CD4-positive, alpha-beta T cell treated with Interferon alpha-2 for 1 hour (primary cell): ENCODE measurements at places on chromosomes 4 and X.

DNA sequence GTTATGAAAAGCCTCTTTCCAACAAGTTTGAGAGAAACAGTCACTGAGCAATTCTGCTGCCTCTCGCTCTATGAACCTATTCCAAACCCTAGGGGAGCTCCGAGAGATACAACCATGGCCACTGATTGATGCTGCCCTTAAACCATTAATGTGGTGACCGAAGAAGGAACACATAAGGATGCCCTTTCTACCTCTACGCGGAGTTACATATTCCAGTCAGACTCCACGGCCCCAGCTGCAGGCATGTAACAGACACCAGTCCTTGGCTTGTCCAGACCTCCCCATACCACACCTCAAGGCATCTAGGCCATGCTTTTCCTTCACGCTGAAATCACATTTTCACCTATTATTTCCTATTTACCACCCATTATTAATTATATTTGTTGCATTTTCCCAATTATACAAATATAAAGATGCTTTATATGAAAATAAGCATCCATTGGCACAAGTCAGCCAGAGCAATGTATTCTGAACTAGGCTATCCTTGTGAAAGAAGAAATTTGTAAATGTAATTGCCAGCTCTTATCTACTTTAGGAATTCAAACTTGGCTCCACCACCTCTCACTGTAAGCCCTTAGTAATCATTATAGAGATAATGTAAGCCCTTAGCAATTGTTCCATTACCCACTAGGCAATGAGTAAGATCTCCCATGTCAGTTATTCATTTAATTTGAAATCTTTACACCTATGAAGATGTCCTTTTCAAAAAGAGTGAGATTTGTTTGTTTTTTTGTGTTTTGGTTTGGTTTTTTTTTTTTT lies 338.4 kb downstream of the NR3C2 start:
- no peak for DNase-seq

GRCh38 chr4:174423257-174423944 lies 98.9 kb downstream of the HPGD start:
- DNase-seq, result peak; percentile 8

- no peak for DNase-seq
Observed at GRCh38 chrX:53715346-53715924, 28.9 kb upstream of the HUWE1 start.

- no peak for DNase-seq
Observed at GRCh38 chrX:47808904-47809788, 27.6 kb upstream of the ZNF81 start.

DNA sequence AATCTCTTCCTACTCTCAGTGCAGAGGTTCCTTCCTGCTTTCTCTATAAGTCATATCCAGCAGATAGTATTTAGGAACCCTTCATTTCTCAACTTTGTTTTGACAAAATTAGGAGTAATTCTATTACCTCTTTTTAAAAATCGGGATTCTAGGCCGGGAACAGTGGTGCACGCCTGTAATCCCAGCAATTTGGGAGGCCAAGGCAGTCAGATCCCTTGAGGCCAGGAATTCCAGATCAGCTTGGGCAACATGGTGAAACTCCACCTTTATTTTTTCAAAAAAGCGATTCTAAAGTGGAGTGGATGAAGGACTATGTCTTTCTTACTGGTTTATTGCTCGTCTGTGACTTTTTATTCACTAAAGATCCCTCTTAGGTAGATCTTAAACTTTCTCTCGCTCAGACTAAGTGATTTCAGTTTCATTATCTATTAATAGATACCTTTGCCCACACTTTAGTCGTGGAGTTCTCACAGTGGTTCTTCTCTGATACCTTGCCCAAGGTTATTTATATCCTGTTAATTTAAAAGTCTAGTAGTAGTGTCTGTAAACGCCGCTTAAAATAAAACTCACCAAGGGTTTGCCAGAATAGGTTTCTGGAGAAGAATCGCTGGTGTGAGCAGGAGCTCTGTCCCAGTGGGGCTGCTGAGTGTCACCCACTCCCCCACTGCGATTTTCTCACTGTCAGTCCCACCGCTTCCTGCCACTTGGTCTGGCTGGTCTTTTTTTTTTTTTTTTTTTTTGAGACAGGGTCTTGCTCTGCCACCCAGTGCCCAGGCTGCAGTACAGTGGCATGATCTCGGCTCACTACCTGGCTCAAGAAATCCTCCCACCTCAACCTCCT lies 27.0 kb upstream of the TMEM131L start:
- peak; percentile 69 for DNase-seq

- no peak for DNase-seq
Observed at GRCh38 chr4:118173126-118173525, 138.8 kb downstream of the NDST3 start.

GRCh38 chr4:1176398-1177273 lies 4.3 kb upstream of the SPON2 start:
- no peak for DNase-seq

GRCh38 chrX:42530027-42530426 lies 247.9 kb downstream of the PPP1R2C start:
- DNase-seq, result no peak

DNA sequence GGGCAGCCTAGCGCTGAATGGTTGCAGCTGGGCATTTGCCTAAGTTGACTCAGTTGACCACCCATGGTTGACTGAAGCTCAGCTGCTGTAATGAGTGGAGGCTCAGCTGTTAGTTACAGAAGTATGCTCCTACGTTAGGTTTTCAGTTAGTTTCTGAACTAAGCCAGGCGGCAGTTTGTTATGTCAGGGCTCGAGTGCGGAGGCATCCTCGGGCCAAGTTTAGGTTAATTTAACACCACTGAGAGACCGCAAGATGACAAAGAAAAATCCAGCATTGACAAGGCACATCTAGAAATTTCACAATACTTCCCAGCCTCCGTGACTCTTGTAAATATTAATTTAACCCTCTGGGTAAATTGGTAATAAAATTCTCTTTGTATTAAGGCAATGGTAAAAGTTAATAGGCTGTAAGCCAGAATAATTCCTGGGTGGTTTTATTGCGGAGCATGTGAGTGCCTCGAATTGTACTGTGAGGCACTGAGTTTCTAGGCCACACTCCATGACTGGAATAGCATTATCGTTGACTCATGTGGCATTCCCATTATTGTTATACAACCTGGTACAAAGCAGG lies 33.1 kb upstream of the CDKN2AIP start:
- no peak for DNase-seq

- DNase-seq, result no peak
Observed at GRCh38 chr4:42656679-42656943, 294 bp downstream of the ATP8A1 start.

DNA sequence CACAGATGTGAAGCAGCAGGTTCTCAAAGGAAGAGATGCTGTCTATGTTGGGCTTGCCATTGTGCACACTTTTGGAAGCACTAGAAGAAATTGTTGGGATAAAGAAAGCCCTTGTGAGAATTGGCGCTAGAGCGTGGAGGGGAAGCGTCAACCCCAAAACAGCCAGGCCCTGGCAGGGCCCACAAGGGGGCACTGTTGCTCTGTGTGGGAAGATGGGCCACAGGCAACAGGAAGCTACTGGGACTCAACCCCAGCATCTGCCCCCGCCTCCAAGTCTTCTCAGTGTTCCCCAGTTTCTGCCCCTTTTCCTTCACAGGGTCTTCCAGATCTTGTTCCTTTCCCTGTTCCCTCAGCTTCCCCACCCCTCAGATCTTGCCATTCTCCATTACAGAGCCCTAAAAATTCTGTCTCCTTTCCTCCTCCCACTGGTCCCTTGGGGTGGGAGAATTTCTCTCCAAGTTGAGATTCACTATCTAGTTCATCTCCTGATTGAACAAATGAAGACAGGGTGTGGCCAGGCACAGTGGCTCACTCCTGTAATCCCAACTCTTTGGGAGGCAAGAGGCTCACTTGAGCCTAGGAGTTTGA lies 85.5 kb downstream of the STARD8 start:
- peak; percentile 55 for DNase-seq

- no peak for DNase-seq
Observed at GRCh38 chr4:76457885-76458284, 22.9 kb downstream of the SHROOM3 start.

- DNase-seq, result no peak
Observed at GRCh38 chr4:74085669-74086068, 13.3 kb downstream of the CXCL2 start.

GRCh38 chr4:97786306-97786920 lies 356.9 kb downstream of the STPG2 start:
- DNase-seq, result no peak

DNA sequence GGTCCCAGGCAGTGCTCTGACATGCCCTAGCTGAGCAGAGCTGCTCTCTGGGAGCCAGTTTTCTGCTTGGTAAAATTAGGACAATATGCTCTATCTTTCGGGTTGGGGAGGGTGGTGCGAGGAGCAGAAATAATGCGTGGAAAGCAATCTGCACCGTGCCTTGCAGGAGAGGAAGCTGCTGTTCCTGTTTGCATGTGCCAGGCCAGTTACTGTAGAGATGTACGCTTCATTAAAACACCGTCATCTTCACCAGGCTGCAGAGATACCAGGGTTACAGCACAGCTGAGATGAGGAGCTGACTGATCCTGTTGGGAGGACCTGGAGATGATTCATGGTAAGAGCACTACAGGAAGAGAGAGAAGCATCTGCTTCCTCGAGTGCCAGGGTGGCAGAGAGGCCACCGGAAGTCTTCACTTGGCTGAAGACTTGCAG lies 29.5 kb upstream of the IRF2 start:
- peak; percentile 30 for DNase-seq

DNA sequence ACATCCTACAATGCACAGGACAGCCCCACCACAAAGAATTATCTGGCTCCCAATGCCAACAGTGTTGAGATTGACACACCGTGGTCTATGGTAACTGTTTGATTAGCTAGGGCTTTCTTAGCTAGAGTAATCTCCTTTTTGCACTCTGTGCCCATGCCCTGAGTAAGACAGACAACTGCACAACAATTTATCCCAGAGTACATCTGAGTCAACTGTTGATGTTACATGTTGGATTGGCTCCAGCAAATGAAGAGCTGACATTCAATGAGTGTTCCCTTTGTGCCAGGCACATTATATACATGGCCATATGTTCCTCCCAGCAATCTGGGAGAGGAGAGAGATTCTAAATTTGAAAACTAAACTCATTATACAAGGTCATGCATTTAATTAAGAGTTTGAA lies 3.9 kb upstream of the FAM9C start:
- DNase-seq, result no peak

DNA sequence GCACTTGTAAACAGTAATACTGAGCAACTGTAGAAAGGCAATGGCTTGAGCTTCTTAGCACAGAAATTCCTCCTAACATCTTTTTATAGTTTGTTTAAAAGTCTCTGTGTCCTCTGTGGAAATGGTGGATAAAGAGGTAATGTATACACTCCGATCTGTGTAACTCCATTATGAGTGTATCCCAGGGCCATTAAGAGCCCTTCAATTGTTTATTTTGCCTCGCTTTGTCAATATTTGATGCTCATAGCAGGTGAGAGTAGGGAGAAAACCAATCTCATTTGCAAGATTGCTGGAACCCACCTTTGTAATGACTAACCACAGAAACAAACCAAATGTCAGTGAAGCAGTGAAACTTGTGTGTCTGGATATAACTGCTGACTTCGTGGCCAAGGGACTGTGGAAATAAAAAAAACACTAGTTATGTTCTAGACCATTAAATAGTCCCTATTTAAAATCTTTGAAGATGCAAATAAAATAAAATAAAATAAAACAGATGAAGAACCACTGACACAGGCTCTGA lies 598.2 kb upstream of the BOD1L1 start:
- DNase-seq, result no peak

GRCh38 chr4:133156096-133156495 lies 7.0 kb downstream of the PCDH10 start:
- DNase-seq, result no peak

- DNase-seq, result no peak
Observed at GRCh38 chr4:5932035-5932568, 39.2 kb upstream of the CRMP1 start.
